Hepatocyte (in vitro differentiated cells): ENCODE measurements at places on chromosomes 11 and 22.

- no peak for DNase-seq
Observed at GRCh38 chr11:31711137-31711536, 100.0 kb downstream of the PAX6 start.

DNA sequence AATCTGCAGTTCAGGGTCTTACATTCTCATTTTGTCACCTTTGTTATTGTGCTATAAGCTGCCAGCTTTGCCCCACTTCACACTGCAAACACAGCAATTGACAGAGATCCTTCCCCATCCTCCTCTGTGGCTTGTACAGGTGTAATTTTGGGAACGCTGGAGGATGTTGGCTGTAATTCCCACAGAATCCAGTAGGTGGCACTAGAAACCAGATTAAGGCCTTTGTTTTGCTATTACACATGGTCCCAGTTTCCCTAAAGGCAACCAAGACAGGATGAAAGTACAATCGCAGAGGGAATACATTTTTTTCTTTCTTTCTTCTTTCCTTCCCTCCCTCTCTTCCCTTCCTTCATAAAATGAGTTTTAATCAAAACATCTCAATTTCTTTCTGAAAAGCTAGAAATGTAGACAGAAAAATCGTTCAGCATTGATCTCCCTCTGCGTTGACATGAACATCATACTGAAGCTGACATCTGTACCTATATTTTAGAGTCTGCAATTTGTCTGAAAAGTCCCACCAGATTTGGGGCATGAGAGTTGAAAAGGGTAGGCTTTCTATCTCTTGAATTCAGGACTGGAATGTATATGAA lies 21.3 kb upstream of the NELL1 start:
- DNase-seq: peak; percentile 69

DNA sequence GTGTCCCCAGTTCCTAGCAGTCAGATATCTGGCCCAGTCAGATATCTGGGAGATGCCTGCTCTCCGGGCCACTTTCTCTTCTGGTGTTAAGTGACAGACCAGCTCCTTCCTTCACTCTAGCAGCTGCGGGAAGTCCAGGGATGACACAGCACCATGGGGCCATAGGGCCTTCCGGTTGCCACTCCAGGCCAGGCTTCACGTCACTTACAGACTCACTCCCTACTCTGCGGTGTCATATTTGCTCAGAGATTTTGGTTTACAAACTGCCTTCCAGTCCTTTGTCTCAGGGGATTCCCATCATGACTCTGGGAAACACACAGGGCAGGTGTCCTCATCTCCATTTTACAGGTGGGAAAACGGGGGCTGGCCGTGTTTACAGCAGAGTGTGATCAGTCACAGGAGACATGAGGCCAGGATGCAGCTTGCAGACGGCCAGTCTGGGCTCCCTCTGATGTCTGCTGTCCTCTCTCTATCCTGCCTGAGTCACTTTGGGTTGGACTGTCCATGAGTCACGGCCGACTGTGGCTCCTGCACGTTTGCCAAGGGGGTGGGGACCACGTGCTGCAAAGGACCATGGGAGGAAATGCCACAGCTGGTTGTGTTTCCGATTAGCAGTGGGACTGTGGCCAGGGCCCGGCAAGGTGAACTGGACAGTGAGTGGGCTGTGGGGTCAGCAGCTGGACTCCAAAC lies 8.2 kb upstream of the TBC1D22A start:
- DNase-seq: peak; percentile 89

DNA sequence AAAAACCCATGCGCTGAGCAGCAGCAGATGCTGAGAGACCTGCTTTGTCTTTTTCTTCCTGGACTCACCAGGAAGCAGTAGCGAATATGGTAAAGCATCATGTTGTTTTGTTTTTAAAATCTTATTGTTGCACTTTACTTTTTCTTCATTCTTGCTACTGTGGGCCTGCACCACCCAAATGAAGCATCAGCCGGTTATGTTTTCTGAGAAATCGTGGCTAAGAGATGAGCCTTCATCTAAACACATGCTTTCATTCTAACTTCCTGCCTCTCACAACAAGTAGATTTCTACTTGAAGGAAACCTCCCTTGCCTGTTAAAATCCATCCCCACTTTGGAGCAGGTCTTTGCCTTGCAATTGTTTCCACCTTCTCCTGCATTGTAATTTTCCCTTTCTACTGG lies 1025.9 kb downstream of the NTM start:
- DNase-seq: no peak
